ENCODE measurements at places on chromosomes 2 and 18.

GRCh38 chr2:196481324-196481697 lies 158.2 kb upstream of the CCDC150 start:
- no peak for DNase-seq

- DNase-seq = no peak
These were observed 37.8 kb downstream of the AGPS start for GRCh38 chr2:177430411-177430810.

DNA sequence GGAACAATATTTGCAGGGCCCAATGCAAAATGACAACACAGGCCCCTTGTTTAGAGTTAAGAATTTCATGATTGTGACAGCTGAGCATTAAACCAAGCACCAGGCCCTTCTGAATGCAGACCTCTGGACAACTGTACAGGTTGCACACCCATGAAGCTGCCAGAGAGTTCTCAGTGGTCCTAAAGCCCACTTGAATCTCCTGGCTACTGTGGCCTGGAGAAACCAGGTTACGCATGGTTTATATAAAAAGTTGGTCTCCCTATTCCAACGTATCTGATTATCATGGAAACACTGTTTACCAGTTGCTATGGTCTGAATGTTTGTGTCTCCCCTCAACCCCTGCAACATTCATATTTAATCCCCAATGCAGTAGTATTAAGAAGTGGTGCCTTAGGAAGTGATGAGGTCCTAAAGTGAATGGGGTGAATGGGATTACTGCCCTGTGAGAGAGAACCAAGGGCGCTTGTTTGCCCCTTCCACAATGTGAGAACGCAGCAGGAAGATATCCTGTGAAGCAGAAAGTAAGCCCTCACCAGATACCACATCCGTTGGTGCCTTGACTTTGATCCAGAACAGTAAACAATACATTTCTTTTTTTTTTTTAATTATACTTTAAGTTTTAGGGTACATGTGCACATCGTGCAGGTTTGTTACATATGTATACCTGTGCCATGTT lies 48.0 kb upstream of the ANXA4 start:
- DNase-seq = no peak

DNA sequence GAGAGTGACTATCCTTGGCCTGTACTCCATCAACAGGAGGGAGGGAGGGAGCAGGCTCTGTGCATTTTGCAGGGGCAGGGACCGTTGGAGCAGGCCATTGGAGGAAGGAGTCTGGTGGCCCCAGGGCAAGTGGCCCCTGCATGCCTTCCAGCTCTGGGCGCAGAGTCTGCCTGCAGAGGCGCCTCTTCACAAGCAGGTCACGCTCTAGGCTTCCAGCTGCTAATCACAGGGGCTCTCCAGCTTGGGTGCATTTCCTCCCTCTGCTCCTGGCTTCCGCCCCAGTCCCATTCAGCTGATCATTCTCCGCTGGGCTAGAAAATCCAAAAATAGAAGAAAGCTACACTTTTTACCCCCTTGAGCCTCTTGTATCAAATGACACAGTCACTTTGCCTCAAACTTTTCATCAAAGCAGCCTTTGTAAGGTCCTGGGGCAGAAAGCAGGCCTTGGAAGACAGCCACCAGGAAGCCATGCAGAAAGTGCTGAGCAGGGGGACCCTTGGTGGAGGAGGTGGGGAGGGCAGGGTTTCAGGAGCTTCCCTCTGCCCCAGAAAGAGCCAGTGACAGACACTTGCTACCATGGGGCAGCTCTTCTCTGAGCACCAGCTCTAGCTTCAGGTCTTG lies 11.3 kb downstream of the TMEM247 start:
- no peak for DNase-seq

DNA sequence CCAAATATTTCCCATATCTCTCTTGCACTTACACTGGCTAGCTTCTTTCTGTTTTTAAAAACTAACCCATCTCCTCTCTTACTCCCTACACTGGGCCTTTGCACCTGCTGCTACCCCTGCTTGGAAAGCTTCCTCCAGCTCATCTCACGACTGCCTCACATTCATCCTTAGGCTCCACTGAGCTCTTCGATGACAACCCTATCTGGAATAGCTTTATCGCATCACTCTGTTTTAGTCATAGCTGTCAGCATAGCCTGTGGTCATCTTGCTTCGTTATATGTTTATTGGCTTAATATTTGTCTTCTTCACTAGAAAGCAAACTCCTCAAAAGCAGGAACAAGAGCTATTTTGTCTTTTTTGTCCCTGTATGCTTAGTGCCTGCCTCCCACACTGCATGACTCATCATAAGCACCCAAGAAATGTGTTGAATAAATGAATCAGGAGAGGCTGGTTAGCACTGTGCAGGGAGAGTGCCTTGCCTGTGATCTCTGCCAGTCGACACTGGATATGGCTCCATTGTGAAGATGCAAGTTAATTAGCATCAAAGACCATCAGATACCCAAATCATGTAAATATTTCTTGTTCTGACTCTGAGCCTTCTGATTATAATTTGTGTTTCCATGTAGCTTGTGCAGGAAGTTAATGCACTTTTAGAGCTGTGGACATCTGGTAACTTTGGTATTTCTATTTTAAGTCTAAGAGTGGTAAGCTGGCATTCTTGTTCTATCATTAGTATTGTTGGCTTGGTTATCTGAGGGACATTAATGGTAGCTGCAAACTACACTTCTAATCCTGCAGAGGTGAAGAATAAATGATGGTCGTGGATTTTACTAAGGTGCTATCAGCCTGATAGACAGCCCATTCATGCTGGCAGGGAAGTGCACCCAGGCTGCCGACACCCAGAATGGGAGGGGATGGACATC lies 10.3 kb upstream of the DYTN start:
- DNase-seq = no peak

DNA sequence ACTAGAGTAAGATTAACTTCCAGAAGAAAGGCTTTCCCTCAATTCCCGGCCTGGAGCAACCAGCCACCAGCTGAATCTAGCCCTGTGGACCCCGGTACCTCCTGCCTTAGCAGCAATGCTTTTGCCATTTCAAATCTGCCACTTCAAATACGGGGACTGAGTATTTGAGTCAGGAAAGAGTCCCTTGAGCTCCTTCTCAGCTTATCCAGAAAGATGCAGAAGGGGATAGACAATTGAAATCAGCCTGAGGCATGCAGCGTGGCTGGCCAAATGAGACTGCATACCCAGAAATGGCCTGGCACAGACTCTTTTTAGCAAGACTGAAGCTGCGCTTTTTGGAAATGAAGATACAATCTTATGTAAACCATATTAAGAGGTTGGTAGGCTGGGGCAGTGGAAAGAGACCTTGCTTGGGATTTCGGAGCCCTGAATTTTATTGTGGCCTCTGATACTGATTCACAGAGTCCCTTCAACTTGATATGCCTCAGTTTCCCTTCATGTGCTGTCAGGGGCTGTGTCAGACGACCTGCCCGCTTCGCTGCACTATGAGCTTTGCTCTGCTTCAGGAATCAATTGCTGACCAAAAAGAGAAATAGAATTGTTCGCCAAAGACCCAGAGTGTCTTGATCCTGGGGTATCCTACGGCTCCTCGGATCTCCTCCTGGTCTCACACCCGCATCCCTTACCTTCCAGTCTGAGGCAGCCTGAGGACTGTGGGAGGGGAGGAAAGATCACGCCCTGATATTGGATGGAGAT lies 1.0 kb downstream of the MATN3 start:
- DNase-seq = no peak

GRCh38 chr2:229231885-229232284 lies 39.2 kb downstream of the PID1 start:
- no peak for DNase-seq

GRCh38 chr2:27109083-27109482 lies 9.8 kb downstream of the CGREF1 start:
- no peak for DNase-seq

- DNase-seq = no peak
These were observed 186.1 kb downstream of the ZFP36L2 start for GRCh38 chr2:43040084-43040854.

DNA sequence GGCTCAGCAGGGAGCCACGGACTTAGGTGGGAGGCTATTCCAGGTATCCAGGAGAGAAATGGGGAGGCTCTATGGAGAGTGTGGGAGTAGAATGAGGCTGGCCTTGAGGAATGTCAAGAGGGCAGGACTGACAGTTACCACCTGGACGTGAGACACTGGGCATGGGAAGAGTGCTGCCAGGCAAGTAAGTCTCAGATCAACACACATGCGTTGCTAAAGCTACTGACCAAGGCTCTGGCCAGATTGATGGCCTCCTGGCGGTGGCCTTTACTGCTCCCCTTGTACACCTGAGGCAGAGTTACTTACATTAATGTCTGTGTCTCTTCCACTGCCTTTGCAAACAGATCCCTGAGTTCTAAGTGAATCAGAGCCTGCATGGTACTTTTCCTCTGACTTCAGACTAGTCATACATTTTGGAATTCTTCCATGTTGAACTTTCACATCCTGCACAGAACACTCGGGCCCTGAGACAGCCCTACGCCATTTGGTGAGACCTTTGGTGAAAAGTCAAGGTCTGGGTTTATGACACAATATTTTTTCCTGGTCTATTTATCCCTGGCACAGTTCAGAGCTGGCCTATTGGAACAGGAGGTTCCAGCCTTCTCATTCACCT lies 398.8 kb upstream of the TRIB2 start:
- DNase-seq = no peak

GRCh38 chr18:24006712-24007313 lies 7.7 kb upstream of the TTC39C start:
- no peak for DNase-seq

- no peak for DNase-seq
These were observed 124.9 kb downstream of the GALNT14 start for GRCh38 chr2:31013301-31013700.

DNA sequence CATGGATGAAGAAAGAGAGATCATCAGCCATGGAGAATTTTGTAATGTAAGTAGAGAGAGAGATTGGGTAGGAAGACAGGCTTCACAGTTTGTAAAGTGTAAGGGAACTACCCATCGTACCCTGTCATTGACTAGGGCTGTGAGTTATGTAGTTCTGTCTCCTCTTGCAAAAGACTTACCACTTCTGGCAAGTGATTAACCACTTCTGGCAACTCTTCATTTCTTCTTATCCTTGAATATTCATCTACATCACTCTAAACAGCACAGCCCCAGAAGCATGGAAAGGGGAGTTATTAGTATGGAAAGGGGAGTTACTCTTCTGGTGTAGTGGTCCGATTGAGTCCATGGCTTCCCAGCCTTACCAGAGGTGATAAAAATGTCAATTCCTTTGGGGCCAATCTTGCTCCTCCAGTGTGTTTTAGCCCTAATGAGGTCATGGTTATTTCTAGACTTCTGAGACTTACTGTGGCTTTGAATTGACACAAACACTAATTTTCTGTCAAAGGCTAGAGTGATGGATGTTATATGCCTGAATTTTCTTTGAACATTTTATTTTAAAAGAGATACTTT lies 52.0 kb downstream of the STAT1 start:
- DNase-seq = no peak

- DNase-seq = no peak
These were observed 251.6 kb downstream of the ZNF407 start for GRCh38 chr18:74849301-74849700.

GRCh38 chr2:173934895-173935294 lies 30.3 kb downstream of the SP3 start:
- DNase-seq = no peak

DNA sequence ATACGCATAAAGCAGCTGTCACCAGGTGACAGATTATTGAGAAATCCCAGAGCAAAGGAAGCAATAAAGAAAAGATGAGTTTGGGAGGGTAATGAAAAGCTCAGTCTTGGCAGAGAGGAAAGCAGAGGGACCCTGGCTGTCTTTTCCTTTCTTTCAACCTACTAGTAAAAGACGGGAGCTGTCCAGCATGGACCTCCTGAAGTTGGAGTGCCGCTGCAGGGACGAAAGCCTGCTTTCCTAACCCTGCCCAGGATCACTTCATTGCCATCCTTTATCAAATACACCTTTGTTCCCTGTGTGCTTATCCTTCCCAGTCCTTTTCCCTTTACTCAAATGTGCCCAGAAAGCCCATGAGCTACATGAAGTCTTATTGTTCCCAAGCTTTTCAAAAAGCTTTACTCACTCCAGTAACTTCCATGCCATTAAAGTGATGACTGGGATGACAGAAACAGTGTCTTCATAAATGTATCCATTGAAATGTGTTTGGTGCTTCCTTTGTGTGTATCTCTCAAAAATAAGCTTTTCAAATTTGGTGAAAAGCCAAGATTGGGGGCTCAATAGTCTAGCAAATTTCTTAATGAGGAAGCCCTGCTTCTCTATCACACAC lies 3.7 kb upstream of the SPR start:
- DNase-seq = peak; percentile 23

- DNase-seq = no peak
These were observed 96.2 kb upstream of the PDE1A start for GRCh38 chr2:182522972-182523473.

- no peak for DNase-seq
These were observed 75.3 kb upstream of the CYP26B1 start for GRCh38 chr2:72222829-72223564.

GRCh38 chr2:239496700-239497099 lies 95.9 kb upstream of the HDAC4 start:
- no peak for DNase-seq

- DNase-seq = no peak
These were observed 57.3 kb downstream of the CPO start for GRCh38 chr2:206996556-206997065.

- DNase-seq = no peak
These were observed 92.3 kb upstream of the PKDCC start for GRCh38 chr2:41955316-41956043.

GRCh38 chr18:55607773-55608172 lies 19.8 kb upstream of the TCF4 start:
- DNase-seq = no peak

DNA sequence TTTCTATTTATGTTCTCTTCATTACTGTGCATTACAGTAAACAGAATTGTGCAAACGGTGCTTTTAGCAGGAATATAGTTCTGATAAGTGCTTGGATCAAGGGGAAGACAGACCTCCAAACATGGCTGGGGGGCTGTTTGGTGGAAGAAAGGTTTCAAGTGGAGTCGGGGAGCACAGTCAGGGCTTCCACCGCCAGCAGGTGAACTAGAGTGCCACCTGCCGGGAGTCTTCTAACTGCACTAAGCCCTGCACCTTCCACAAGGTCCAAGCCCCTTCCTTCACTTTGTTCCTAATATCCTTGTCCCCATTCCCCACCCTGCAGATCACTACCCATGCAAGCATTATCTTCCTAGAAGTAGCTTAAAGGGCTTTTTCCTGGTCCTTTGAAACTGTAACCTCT lies 11.1 kb downstream of the ONECUT2 start:
- no peak for DNase-seq

- DNase-seq = no peak
These were observed 27.4 kb downstream of the RAPGEF4 start for GRCh38 chr2:172763079-172763478.

DNA sequence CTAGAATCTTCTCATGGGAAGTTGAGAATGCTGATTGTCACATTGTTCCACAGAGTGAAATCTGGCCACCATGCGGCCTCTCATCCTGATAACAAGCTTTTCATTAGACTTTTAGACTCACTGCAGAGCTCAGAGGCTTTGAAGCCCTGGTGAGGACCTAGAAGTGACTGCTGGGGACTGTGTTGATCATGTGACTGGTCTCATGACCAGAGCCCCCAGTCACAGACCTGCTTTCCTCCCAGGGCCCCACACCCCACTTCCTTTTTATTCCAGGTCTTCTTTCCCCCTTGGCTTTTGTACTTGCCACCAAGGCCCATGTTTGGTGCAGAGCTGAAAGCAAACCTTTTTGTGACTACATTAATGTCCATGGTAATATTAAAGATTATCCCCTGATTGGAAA lies 45.2 kb downstream of the PRKCE start:
- DNase-seq = no peak

Data from stimulated activated CD4-positive, alpha-beta T cell treated with anti-CD3 and anti-CD28 coated beads, Interleukin-2, amount 100 ng/mL, for 48 hours (primary cell).